ENCODE measurements at places on chromosomes 11 and 22.

DNA sequence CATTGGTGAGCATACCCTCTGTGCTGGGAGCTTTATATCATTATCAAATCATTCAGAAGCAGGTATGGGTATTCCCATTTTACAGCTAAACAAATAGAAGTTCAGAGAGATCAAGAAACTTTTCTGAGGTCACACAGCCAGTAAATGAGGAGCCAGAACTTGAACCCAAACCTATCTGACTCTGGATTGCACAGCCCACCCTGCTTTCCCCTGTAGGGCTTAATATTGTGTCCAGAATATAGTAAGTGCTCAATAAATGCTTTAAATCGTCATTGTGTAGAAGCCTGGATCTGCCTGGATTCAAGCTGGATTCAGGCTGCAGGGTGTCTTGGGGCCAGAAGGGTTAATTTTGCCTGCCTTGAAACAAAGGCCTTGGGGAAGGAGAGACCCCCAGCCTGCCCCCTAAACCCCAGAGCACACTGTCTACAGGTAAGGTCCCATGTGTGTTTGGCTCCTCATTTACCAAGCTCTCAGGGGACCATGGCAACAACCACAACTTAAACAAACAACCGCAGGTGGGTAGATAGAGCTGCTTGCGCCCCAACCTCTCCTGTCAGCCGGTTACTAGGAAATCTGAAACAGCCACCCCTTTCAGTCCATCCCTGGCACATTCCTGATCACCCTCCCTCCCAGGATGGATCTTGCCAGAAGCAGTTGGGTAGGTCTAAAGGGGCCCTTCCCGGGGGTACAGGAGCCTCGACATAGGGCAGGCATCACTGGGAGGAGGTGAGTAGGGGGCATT lies 3.0 kb upstream of the SEC14L3 start:
- no peak for DNase-seq

DNA sequence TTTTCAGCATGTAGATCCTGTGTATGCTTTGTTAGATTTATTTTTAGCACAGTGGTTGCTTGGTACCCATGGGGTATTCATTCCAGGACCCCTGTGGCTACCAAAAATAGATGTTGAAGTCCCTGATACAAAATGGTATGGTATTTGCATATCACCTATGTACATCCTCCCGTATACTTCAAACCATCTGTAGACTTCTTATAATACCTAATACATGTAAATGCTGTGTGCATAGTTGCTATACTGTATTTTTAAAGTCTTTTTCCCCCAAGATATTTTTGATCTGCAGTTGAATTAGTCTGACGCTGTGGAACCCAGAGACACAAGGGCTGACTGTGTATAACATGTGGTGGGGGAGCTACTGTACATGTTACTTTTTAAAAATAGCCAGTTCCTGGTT lies 101.1 kb downstream of the ATXN10 start:
- DNase-seq: no peak

- DNase-seq: peak; percentile 20
These were observed 52.2 kb downstream of the C22orf42 start for GRCh38 chr22:32106930-32107329.

GRCh38 chr22:30902496-30903357 lies 65.8 kb downstream of the MORC2 start:
- no peak for DNase-seq

DNA sequence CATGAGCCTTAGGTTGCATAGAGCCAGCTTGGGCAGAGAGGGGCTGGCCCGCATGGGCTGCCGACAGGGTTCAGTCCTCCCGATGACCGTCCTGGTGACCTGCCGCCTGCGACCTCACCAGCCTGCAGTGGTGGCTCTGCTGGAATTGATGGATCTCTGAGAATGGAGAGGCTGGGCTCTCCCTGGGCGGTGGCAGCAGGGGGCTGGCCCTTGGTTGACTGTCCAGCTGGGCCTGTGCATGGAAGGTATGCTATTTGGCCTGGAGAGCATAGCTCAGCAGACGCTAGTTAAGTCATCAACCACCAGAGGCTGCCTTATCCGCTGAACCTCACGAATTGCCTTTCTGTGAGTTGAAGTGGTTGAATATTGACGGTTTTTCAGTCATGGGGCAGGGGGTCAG lies 19.7 kb downstream of the GRAMD4 start:
- DNase-seq: no peak

GRCh38 chr22:28894334-28894733 lies 11.0 kb downstream of the ZNRF3 start:
- DNase-seq: peak; percentile 14

GRCh38 chr22:43740587-43741270 lies 71.4 kb downstream of the EFCAB6 start:
- DNase-seq: no peak

GRCh38 chr22:46589871-46590271 lies 30.3 kb upstream of the GRAMD4 start:
- no peak for DNase-seq

- no peak for DNase-seq
These were observed 256.0 kb downstream of the ETS1 start for GRCh38 chr11:128331317-128331716.

DNA sequence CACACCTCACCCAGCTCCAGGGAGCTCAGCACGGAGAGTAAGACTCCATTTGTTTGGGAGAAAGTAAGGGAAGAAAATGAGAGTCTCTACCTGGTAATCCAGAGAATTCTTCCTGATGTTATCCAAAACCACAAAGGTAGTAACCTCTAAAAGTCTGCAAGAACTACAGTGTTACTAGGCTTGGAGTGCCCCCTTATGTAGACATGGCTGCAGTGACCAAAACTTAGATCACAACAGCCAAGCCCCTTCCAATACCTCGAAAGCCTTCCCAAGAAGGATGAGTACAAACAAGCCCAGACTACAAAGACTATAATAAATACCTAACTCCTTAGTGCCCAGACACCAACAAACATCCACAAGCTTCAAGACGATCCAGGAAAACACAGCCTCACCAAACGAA lies 4.9 kb downstream of the UBE2L6 start:
- DNase-seq: no peak

DNA sequence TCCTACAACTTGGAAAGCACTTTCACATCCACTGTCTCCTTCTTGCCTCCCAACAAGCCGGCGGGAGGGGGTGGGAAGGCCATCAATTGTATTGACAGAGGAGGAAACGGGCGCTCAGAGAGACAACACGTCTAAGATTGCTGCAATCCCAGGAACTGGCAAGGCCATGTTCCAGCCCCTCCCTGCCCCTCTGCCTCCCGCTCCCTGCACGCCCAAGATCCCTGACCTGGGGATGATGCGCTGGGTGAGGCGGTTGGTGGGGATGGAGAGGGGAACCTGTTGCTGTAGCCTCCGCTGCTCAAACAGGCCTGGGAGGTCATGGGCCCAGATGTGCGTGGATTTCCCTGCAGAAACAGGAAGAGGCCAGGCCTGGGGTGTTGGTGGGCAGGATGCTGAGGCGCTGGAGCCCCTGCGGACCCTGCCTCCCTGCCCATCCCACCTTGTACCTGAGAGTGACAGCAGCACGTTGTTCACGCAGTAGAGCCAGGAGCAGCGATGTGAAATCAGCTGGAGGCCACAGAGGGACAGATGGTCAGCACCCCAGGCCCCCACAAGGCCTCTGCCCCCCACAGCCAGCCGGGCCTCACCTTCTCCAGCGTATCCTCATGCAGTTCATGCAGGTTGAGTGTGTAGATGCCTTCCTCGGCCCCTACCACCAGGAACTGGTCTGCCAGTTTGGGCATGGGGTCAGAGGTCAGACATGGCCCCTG lies 6.8 kb downstream of the MAP4K2 start:
- DNase-seq: no peak

- peak; percentile 27 for DNase-seq
These were observed 999 bp upstream of the CCDC83 start for GRCh38 chr11:85854212-85854556.

- no peak for DNase-seq
These were observed 11.3 kb downstream of the VPS37C start for GRCh38 chr11:61149624-61150615.

- no peak for DNase-seq
These were observed 38.6 kb upstream of the POGLUT3 start for GRCh38 chr11:108536783-108537182.

DNA sequence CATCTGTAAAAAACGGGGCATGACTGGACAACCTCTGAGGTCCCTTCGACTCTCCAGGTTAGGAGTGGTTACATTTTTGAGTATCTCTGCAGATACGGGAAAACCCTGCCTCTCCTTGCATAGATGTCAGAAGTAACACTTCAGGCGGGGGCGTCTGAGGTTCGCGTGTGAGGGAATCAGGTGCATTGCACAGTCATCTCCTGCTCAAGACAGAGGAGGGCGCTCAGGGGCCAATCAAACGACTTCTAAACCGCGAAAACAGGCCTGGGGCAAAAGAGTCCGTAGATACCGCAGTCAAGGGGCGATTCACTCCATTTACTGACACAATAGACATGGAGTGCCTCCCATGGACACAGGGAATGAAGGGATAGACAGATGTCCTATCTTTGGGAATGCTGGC lies 31.7 kb downstream of the KIRREL3 start:
- no peak for DNase-seq

- DNase-seq: no peak
These were observed 6.4 kb upstream of the ME3 start for GRCh38 chr11:86678823-86679222.

- no peak for DNase-seq
These were observed 30.1 kb downstream of the IGSF9B start for GRCh38 chr11:133926466-133927246.

DNA sequence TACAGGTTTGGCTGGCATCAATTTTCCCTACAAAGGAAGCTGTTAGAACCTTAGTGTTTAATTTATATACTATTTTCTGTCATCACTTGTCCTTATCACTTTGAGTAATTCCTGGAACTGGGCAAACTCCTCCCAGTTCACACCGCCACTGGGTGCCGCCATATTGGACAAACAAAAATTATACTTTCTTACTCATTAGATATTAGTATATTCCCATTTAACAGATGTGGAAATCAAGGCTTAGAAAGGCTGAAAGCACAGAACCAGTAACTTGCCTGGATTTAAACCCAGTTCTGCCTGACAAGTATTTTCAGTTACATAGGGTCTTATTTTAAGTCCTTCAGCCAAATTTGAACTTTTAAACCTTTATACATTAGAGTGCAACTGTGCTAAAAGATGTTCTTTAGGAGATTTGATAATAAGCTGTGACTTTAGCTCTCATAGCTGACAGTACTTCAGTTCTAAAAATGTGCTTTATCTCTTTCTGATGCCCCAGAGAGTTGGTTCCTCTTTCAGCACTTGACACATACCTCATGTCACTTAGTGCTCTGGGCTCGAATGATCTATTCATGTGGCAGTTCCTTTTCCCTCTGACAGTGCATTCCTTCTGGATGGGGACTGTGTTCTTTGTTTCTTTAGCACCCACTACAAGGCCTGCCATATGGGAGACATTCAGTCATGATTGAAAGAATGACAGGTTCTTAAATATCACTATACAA lies 25.4 kb downstream of the COA4 start:
- no peak for DNase-seq

DNA sequence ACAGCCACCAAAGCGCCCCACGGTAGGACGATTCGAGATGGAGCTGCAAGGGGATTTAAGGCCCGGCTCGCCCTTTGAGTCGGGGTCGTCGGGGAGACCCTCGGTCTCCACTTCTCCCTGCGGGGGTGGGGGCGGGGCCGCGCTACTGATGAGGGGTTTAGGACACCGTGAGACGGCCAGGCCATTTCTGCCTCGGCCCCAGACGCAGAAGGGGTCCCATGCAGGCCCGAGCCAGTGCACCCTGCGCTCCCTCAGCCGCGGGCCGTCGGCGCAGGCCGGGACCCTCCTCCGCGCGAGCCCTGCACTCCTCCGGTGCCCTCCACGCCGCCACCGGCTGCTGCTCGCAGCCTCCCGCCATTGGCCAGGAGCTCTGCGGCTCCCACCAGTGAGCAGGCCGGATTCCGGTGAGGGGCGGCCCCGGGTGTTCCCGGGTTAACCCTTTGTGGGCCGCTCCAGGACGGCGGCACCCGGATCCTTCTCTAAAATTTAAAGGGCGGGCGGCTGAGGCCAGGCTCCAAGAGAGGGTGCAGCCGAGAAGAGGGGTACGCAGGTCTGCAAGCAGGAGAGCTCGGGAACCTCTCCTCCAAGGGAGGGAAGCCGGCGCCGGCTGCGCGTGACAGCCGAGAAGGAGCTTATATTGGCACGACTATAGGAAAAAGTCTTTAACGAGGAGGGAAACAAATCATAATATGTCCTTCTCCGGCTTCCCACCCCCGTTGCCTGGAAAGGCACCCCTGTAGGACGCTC lies 18.0 kb downstream of the CREB3L1 start:
- DNase-seq: peak; percentile 64

- DNase-seq: no peak
These were observed 5.9 kb downstream of the VSIG10L2 start for GRCh38 chr11:125951731-125952130.

Data from suppressor macrophage treated with lipopolysaccharide for 4 hours (primary cell).